ENCODE measurements at places on chromosomes 7 and 10. TPM values are rescaled to one million over a fixed set of nuclear protein-coding genes. Genes with fewer than 3 reads are reported as not detected.

DNA sequence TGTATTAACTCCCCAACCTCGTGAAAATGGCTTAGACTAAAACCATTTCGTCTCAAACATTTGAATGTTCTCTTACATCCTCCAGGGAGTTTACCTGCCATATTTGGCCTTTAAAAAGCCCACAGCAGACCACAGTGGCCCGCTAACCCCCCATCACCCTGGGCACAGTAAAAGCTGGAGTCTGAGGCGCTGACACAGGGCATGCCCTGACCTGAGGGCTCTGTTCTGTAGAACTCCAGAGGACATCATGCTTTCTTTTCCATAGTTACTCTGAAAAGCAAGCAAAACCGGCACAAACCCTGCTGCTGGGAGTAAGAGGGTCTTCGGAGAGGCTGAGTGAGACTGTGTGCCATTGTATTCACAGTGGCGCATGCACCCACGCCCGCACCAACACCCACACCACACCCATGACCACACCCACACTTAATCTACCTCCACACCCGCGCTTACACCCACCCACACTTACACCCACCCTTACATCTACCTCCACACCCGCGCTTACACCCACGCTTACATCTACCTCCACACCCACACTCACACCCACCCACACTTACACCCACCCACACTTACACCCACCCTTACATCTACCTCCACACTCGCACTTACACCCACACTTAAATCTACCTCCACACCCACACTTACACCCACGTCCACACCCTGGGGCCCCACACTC is 32.1 kb downstream of the LRRC27 start:
- peak; percentile 34 for DNase-seq

PTN gene
- 0.26 TPM for total RNA-seq

GRCh38 chr10:105681051-105681450 is 1040.0 kb downstream of the SORCS3 start:
- DNase-seq: peak; percentile 25

DNA sequence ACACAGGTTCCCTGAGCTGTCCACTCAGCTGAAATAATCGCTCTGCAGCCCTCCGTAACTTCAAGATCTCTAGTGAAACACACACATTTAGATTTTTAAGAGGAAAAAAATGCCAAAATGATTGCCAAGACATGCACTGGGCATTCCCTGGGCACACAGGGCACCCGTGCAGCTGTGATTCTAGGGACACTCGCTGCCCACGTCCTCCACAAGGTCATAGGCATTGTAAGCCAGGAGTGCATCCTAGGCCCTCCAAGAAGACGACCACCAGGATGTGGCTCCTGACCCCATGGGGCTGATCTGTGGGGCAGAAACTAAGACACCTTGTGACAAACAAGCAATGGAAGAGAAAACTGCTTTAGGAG is 563.3 kb downstream of the PTPRN2 start:
- DNase-seq: no peak

H2BK1 gene
- not detected for total RNA-seq

LANCL2 gene
- total RNA-seq: 11.0 TPM

PPP1R17 gene
- not detected for total RNA-seq

DNA sequence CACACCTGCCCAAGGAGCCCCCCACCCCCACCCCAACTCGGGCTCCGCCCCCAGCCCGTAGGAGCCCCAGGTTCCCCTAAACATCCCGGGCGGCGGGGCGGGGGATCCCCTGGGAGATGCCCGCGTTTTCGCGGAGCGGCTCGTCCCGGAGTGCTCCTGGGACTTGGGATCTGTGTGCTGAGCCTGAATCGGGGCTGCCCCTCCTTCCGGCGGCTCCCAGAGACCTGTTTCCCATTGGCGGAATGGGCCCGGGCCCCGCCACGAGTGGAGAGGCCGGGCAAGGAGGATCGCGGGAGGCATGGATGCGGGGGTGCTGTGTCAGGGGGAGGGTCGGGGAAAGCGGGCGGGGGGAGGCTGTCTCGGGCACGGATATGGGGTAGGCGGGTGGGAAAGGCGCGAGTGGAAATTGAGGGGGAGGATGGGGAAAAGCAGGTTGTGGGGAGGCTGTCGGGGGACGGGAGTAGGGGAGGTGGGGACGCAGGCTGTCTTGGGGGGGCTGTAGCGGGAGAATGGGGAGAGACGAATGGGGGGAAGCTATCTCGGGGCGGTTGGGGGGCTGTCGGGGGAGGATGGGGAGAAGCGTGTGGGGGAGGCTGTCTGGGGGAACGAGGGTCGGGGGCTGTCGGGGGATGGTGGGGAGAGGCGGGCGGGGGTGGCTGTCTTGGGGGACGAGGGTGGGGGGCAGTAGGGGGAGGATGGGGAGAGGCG is 572 bp upstream of the BHLHA15 start:
- DNase-seq: no peak

DNA sequence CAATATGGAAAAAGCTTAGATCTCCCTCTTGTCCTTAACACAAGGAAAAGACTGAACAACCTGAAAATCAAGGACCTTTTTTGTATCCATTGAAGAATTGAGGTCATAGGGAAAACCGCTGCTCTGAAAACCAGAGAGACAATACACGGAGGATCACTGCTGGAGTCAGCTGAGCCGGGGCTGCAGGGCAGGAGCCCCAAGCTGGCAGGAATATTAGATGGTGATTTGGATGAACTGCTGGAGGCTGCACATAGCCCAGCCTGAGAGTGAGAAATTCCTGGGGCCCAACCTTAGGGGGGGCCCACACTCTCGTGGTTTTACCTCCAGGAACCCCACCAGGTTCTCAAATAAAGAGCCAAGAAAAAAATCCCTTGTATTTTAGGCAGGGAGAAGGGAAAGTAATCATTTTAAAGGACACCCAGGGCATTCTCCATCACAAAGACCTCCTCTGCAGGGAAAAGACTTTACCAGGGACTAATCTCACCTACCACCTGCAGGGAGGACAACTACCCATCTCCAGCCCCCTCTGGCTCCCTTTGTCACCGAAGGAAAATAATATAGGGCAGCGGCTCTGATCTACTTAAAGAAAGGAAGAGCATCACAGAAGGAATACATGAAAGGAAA is 55.4 kb upstream of the RNF32 start:
- DNase-seq: no peak

GRCh38 chr10:86663046-86663345 is 5.3 kb upstream of the LDB3 start:
- DNase-seq: no peak

- no peak for DNase-seq
Observed at GRCh38 chr10:130459851-130460490, 323.8 kb downstream of the GLRX3 start.

All from bronchial epithelial cell (primary cell).